ENCODE measurements at places on chromosomes 5 and 9.
A peak's percentile ranks its signal among the peaks of the same experiment; 100 is the strongest.

DNA sequence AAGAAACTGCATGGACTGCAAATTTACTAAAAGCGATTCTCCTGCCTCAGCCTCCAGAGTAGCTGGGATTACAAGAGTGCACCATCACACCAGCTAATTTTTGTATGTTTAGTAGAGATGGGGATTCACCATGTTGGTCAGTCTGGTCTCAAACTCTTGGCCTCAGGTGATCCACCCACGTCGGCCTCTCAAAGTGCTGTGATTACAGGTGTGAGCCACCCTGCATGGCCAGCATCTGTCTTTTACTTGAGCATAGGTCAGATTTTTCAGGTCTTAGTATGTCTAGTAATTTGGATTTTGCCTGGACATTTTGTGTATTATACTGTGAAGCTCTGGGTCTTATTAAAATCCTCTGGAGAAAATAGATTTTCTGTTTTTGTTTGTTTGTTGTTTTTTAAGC lies 277.8 kb upstream of the VLDLR start:
- DNase-seq: no peak

- no peak for DNase-seq
These were observed 114.7 kb upstream of the IL7R start for GRCh38 chr5:35741971-35742370.

GRCh38 chr5:148179234-148179824 lies 11.0 kb downstream of the SPINK14 start:
- peak; percentile 66 for DNase-seq

- no peak for DNase-seq
These were observed 214.6 kb downstream of the GABRG2 start for GRCh38 chr5:162282191-162282590.

- no peak for DNase-seq
These were observed 22.7 kb upstream of the MROH2B start for GRCh38 chr5:41093803-41094202.

GRCh38 chr9:92746567-92747458 lies 17.8 kb downstream of the BICD2 start:
- DNase-seq: peak; percentile 69

DNA sequence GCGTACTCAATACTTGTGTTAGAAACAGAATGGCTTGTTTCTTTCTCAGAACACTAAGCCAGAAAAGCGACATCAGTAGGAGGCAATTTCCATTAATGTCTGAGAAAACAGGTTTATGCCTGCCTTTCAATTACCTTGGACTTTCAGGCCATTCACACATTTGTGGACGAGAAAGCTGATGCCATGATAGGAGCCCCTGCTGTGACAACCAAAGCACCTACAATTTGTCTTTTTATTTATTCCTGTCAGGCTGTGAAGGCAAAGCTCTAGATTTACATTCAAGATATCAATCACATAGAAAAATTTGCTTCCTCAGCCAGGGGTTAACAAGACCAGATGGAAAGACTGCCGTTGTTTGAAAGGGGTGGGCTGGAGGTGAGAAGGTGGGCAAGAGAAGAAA lies 76.2 kb downstream of the C7 start:
- no peak for DNase-seq

DNA sequence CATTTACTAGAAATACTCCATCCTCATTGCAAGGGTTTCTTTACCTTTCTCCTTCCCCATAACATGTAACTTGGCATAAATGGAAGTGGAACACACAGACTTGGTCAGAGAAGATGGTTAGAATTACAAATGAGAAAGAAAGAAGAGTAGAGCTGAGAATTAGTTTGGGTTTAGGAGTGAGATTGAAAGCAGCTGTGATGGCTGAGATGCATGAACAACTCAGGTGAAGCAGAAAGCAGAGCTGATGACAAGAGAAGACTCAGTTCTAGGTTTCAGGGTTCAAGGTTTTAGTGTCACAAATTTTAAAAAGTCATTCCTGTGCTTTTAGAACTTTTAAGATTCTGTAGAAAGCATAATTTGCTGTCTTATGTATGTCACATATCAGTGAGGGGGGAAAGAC lies 54.0 kb downstream of the TMEM161B start:
- DNase-seq: no peak

DNA sequence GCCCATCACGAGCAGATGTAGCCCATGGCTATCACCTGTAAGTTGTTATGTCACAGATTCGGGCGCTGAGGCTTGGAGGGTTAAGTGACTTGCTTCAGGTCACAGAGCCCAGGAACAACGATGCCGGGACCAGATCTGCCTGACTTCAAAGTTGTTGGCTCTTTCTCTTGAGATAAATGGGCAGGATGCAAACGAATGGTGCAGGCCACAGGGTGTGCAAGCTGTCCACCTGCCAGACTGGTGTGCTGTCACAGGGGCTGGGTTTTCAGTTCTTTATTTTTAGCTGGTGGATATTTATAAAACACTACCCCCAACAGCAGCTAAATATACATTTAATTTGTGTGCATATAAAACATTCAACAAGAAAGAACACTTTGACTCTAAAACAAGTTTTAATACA lies 17.7 kb upstream of the PHYKPL start:
- no peak for DNase-seq

DNA sequence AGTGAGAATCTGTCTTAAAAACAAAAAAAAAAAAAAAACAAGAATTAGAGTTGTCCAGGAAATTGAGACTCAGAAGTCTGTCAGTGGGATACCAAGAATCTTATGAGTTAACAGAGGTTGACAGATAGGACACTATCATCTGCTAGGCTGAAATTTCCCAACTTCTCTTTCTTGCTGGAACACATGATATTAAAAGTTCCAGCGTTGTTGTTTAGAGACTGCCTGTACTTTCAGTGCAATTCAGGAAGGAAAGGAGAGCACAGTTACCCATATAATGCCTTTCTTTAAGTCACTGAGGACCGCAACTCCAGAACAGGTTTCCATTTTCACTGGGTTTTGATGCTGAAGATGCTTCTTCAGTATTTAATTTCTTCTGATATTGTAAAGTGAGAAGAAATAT lies 13.5 kb downstream of the TRPM6 start:
- DNase-seq: no peak

- DNase-seq: peak; percentile 16
These were observed 206.7 kb downstream of the FAM114A2 start for GRCh38 chr5:153831973-153832372.

DNA sequence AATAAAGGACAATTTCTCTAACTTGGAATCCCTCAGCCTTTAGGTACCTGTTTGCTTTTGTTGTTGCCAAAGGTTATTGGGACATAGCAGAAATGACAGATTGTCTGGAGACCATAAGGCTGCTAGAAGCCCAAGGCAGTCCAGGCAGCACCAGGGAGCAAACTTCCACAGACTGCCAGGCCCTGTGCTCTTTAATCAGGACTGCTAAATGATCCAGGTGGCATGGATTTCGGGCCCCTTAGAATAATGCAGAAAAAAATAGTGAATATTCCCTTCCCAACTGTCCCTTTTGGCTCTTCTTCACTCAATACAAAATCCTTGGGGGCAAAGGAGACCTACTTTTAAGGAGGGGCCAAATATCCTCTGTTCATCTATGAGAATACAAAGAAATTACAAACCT lies 73.9 kb downstream of the GABRA1 start:
- DNase-seq: no peak

- DNase-seq: no peak
These were observed 23.9 kb downstream of the GOLM1 start for GRCh38 chr9:86075132-86076109.

DNA sequence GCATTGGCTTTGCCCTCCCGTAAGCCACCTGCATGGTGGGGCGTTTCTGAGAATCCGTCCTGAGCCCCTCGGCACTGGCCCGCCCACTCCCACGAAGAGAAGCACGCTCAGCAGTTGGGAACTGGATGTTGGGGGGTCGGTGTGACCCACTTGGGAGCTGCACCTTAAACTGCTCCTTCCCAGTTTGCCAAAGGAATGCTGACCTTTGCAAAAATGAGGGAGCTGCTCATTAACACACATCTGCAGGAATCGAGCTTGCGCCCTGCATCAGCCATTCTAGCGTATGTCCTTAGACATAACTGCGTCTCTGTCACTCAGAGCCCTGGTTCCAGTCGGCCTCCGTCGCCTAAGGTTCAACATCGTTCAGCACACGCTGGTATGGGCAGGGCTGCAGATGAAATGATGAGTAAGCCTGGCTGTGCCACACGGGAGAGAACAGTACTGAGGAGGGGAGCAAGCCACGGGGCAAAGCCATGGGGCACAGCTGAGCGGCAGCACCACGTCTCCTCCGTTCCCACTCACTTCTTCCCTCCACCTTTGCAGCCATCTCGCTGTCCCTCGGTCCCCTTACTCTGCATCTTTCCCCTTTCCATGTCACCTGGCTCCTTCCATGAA lies 28.8 kb upstream of the NCS1 start:
- DNase-seq: no peak

GRCh38 chr5:36877667-36878391 lies 1.3 kb downstream of the NIPBL start:
- DNase-seq: peak; percentile 53

- DNase-seq: no peak
These were observed 116.0 kb downstream of the TRPM6 start for GRCh38 chr9:74771672-74772071.

- DNase-seq: no peak
These were observed 162.0 kb upstream of the CDKN2B start for GRCh38 chr9:22170990-22171670.

DNA sequence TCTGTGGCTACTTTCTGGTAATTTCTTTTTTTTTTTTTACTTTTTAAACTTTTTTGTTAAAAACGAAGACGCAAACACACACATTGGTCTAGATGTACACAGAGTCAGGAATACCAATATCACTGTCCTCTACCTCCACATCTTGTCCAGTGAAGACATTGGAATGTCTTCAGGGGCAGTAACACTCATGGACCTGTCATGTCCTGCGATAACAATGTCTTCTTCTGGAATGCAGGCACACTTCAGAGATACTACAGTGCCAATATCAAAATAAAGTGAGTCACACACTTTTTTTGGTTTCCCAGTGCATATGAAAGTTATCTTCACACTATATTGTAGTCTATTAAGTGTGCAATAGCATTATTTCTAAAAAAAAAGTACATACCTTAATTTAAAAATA lies 175.9 kb downstream of the ARRDC3 start:
- DNase-seq: no peak

GRCh38 chr5:18740301-18740700 lies 1106.0 kb downstream of the TAF11L14 start:
- no peak for DNase-seq

GRCh38 chr9:22040760-22041159 lies 31.7 kb upstream of the CDKN2B start:
- DNase-seq: no peak

DNA sequence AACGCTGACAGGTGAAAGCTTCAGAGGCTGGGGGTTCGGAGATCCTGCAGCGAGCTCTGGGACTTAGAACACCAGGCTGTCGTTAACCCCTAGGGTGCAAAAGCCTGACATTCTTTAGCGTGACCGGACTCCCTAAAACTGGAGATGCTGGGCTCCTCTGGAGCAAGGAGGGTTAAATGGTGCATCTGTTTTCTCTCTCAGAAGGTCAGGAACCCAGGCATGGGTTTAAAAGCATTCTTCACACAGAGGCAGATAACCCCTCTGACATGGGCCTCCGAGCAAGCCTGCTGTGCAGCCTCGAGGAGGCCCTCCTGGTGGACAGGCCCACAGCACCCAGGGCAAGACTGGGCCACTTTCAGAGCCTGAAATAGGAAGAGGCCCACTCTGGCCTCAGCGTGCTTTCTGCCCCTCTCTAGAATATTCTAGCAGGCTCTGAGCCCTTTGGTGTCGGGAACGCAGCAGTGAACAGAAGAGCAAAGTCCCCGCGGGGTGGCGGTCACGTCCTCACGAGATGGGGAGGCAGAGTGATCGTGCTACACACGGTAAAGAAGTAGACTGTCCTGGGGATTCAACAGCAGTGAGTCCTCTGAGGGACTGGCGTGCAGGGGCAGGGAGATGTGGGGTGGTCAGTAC lies 124.8 kb downstream of the COL23A1 start:
- no peak for DNase-seq

DNA sequence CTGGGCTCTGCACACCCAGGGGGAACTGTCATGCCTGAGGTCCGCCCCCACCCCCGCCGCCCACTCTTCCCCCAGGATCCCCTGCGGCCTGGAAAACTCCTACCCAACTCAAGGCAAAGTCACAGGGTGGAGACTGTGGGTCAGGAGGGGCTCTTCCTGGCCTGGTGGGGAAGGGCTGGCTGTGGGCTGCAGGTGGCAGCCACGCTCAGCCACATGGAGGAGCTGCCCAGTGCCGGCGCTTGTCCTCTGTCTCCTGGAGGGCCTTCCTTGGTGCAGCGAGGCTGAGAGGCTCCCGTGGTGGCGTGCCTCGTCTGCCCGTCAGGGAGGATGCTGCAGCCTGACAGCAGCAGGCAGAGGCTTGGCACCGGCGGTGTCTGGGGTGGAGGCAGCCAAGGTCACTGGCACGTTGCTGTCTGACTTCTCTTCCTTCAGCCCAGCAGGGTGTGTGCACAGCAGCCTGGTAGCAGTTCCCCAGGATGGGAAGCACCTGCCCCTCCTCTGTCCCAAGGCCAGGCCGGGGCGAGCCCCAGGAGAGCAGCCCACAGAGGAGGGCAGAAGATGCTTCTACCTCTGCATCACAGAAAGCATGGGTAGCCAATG lies 78.1 kb downstream of the ADAMTS2 start:
- no peak for DNase-seq

GRCh38 chr9:132903574-132904492 lies 25.1 kb downstream of the SPACA9 start:
- DNase-seq: no peak

DNA sequence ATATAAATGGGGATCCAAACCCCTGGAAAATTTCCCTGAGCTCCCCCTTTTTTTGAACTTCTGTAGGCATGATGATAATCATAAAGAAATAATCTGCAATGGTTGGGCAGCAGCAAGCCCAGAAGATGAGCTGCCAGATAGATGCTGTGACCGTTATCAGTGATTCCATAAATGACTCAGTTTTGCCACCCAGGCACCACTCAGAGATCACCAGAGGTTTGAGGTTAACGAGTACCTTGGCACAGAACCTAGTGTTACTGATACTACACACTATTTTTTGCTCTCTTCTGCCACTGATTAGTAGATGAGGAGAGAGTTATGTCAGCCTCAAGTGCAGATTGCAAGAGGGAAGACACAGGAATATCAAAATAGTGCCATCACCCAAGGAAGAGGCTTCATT lies 199.3 kb upstream of the PTGER4 start:
- DNase-seq: no peak

All from tongue (tissue), 3 donors.